ENCODE measurements at places on chromosomes 16 and 17.

DNA sequence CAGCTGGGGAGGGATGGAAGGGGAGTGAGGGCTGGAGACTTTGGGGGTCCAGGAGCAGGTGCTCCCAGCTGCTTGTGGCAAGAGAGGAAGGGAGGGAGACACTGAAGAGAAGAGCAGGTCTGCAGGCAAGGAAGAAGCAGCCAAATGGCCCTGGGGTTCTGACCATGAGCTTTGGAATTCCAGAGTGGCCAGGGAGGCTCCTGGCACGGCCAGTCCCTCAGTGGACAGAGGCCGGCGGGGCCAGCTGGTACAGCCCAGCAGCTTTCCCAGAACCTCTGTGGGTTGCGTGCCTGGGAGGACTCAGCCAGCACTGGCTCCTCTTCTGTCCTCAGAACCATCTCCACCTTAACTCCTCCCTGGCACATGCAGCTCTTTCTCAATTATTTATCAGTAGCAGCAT is 233.0 kb downstream of the MSI2 start:
- DNase-seq = no peak

- no peak for DNase-seq
These were observed 1.8 kb downstream of the SGF29 start for GRCh38 chr16:28555561-28555960.

GRCh38 chr16:85979605-85980004 is 80.6 kb downstream of the IRF8 start:
- DNase-seq = no peak

- DNase-seq = peak; percentile 18
These were observed 9.2 kb downstream of the PIMREG start for GRCh38 chr17:6453279-6454024.

- DNase-seq = peak; percentile 76
These were observed 4.4 kb downstream of the KDM6B start for GRCh38 chr17:7838090-7839075.

GRCh38 chr17:44205962-44206824 is 6.5 kb upstream of the ATXN7L3 start:
- DNase-seq = no peak

- DNase-seq = peak; percentile 1
These were observed 388.7 kb upstream of the PMFBP1 start for GRCh38 chr16:72560617-72561016.

DNA sequence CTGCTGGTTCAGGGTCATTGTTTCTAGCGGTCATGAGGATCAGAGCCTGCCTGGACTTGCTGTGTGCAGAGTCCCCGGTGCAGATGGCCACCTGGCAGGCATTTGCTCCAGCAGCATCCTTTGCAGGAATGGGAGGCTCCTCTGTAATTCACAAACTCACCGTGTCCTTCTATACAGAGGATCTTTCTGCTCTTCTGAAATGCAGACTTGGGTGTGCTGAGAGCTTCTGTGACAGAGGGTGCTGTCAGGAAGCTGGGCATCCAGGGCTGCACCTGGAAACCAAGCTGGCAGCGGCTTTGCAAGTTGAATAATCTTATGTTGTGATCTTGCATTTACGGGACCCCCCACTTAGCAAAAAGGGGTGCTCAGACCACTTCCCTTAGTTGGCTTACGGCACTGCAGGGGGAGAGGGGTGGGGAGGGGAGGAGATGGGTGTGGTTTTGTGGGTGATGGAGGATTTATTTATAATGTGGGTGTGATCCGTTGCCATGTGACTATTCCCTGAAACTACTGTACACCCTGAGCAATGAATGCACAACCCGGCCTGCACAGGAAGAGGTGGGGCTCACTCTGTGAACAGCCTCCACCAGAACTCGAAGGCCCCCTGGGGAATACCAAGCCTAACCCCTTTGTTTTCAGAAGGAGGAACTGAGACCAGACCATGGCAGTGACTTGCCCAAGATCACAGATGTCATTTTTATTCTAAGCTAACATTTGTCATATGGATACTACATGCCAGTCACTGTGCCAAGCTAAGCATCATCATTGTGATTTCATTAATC is 178.3 kb downstream of the PRKCB start:
- peak; percentile 58 for DNase-seq

DNA sequence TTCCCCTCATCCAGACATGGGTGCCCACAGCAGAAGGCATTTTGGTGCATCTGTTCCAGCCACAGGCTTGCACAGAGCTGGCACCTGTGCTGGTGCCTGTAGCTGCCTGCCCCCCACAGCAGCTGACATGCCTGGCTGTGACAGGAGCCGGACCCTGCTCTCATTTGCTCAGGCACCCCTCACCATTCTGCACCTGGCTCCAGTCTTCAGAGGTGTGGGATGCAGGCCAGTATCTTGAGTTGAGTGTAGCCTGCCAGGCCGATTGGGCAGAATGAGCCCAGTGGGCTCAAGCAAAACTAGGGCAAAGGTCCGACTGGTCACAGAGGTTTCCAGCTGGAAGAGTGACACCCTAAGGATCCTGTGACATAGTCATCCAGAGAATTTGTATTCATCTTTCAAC is 887.7 kb downstream of the CDH11 start:
- no peak for DNase-seq

GRCh38 chr17:13534946-13535345 is 66.8 kb downstream of the HS3ST3A1 start:
- no peak for DNase-seq

- no peak for DNase-seq
These were observed 9.6 kb downstream of the STX1B start for GRCh38 chr16:31000671-31001382.

- no peak for DNase-seq
These were observed 20.8 kb downstream of the ZP2 start for GRCh38 chr16:21190599-21190998.

- no peak for DNase-seq
These were observed 112.6 kb downstream of the USP22 start for GRCh38 chr17:20930081-20930760.

- no peak for DNase-seq
These were observed 58.7 kb upstream of the DLX4 start for GRCh38 chr17:49910094-49910857.

DNA sequence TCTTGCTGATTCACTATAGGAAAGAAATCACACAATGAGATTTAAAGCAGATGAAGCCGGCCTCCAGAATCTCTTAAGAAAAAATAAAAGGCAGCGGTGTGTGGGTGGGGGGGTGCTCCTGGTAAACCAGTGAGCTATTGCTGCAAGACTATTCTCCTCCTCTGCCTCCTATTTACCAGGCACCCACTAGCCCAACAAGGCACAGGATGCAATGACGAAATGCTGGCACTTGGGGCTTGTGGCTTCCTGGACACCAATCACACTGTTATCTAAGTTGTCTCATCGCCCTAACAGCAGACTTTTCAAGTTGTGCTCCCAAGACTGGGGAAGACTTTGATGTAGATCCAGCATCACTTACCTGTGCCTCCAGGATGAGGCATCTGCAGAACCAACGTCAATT is 50.2 kb upstream of the NDRG4 start:
- no peak for DNase-seq

GRCh38 chr17:59329176-59330052 is 2.0 kb upstream of the YPEL2 start:
- peak; percentile 75 for DNase-seq

DNA sequence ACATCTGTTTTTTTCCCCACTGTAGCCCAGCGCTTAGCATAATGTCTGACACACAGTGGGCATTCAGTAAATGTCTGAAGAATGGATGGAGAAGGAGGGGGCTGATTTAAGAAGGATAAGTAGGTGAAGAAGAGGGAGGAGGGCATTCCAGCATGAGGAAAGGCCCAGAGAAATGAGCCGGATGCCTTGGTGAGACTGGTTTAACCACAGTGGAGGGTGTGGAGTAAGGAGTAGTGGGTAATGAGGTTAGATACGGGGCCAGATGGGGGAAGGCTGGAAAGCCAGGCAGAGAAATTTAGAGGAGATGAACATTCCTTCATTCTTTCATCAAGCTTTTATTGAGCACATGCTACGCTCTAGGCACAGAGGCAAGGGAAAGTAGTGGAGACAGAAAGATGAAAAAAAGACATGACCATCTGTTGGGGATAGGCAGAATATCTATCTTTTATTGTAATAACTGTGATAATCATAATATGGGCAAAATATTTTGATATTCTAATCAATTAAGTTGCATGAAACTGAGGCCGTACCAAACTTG is 43.7 kb upstream of the NFAT5 start:
- no peak for DNase-seq

GRCh38 chr16:77424871-77425604 is 9.8 kb downstream of the ADAMTS18 start:
- DNase-seq = no peak

DNA sequence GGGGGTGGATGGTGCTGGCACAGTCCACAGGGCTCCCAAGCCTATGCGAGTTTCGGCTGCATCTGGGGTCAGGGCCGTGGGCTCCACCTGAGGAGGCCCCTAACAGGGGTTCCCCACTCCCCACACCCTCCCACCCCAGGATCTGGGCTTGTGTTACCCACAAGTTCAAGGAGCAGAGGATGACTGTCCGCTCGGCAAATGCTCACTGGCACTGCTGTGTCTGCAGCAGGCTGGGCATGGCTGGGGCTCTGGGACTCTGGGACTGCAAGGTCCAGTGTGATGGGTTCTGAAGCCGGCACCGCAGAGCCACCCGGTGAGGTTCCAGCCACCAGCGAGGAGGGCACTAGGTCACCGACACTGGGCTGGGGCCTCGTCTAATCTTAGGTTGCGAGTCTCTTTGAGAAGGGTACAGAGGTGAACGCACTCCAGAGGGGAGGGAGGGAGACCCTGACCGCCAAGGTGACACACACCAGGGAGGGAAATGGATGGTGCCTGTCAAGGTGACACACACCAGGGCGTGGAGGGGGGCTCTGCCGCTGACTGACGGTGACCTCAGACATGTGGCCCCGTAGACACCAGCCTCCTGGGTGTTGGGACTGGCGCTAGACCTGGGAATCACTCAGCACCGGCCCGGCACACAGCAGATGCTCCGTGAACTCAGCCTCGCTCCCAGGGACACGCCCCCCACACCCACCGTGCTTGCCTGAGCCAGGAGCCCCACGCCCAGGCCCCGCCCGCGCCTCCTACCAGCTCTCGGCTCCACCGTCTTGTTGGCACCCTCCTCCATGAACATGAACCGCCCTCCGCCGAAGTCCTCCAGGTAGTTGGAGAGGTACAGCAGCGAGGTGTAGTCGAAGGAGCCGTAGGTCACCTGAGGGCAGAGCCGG is 20.5 kb upstream of the HEXD start:
- no peak for DNase-seq

DNA sequence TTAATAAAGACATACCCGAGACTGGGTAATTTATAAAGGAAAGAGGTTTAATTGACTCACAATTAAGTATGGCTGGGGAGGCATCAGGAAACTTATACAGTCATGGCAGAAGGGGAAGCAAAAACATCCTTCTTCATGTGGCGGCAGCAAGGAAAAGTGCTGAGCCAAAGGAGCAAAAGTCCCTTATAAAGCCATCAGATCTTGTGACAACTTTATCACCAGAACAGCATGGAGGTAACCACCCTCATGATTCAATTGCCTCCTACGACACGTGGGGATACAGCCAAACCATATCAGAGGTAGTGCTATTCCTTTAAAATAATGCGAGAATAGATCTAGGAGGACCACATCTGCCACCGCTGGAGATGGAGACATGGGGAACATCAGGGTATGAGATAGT is 9.0 kb downstream of the C16orf54 start:
- no peak for DNase-seq

GRCh38 chr17:28057731-28058246 is 15.3 kb downstream of the NLK start:
- no peak for DNase-seq

GRCh38 chr17:30996486-30996885 is 25.6 kb downstream of the RNF135 start:
- DNase-seq = no peak

GRCh38 chr16:86038926-86039310 is 140.0 kb downstream of the IRF8 start:
- DNase-seq = no peak

GRCh38 chr16:2981177-2981898 is 1.1 kb upstream of the PKMYT1 start:
- DNase-seq = no peak

DNA sequence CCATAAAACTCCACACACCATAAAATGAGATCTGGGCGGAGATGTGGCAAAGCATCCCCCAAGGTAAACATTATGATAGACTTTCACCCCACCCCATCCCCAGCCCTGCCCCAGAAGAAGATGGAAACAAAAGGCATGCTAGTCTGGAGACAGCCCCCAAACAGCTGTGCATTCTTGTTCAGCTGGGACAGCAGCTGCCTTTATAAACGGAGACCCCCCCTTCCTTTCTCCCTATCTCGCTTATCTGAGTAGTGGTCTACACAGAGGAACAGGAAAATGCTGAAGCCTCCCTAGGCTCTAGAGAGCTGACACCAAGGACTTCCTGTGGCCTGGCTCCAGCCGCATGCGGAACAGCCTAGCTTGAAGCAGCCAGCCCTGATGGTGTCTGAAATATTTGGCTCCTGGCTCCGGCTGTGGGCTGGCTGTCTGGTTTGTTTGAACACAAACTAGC is 190.3 kb upstream of the ANKFN1 start:
- DNase-seq = no peak

DNA sequence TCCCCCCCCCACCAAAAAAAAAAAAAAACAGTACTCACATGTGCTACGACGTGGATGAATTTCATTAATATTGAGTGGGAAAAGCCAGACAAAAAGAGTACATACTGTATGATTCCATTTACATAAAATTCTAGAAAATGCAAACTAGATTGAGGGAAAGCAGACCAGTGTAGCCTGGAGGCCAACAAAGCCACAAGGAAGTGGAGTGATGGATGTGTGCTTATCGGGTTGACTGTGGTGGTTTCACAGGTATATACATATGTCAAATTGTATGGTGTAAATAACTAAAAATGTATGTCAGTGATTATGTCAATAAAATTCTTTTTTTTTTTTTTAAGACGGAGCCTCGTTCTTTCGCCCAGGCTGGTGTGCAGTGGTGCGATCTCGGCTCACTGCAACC is 1.9 kb upstream of the PLD6 start:
- no peak for DNase-seq

DNA sequence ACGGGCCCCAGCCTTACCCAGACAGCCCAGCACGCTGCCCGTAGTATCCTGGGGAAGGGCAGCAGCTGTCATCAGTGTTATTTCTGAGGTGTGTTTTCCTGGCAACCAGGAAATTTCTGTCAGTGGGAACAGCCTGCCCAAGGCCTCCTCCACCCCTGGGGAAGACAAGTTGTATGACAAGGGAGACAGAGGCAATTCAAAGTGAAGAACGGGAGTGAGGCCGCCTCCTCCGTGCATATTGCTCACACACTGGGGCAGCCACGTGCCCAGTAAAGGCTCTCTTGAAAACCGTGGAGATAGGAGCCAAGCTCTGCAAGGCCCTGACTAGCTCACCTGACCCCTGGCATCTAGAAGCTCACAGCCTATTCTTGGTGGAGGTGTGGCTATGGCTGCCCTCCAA is 57.6 kb downstream of the RAI1 start:
- no peak for DNase-seq
